Naive thymus-derived CD4-positive, alpha-beta T cell (primary cell): ENCODE measurements at places on chromosomes 2 and 18. TPM values are rescaled to one million over a fixed set of nuclear protein-coding genes. Genes with fewer than 3 reads are reported as not detected.

DNA sequence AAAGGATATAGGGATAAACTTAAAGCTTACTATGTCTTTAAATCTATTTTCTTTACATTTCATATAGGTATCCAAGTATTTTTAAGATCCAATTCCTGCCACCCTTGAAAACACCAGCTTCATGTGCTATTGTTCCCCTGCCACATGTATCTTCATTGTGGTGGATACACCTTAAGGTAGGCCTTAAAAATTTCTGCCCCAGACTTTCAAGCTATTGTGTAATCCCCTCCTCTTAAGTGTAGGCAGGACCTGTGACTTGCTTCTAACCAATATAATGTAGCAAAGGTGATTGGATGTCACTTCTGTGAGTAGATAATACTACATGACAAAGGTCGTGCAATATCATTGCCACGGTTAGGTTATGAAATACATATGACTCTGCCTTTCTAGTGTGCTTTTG lies 119.5 kb downstream of the RAD51AP2 start:
- H3K4me1 ChIP-seq, result no peaks in the 10 kb centered on the region
- H3K27ac ChIP-seq, result no peak overlapping the region
- no peak overlapping the region for H3K4me3 ChIP-seq

DNA sequence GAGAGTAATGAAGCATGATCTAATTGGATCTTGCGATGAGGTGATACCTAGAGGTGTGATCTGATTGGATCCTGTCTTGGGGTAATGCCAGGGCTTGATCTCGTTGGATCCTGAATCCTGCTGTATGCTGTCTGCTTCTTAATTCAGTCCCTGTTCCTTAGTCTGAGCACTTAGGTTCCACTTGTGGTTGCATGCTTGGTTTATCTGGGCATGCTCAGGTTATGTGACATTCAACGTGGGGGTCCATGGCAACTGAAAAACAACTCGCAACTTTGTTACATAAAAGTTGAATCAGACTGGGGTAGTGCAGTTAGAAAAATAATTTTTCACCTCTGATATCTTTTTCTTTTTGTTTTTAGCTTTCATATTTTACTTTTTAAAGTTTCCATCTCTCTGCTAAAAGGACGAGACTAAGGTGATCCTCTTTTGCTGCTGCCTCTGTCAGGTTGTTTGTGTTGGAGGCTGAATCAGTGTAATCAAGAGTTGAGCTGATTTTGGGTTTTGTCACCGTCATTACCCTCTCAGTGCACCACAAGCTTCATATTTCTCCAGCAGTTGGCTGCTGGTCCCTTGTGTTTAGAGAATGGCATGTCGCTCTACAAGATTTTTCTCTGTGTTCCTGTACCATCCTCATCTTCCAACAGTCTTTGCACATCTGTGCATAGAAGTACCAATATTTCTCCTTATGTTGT lies 67.9 kb downstream of the NCOA1 start:
- H3K27ac ChIP-seq, result no peak overlapping the region
- H3K27me3 ChIP-seq, result no peaks in the 10 kb centered on the region
- H3K4me1 ChIP-seq, result no peaks in the 10 kb centered on the region
- no peak overlapping the region for H3K4me3 ChIP-seq

DNA sequence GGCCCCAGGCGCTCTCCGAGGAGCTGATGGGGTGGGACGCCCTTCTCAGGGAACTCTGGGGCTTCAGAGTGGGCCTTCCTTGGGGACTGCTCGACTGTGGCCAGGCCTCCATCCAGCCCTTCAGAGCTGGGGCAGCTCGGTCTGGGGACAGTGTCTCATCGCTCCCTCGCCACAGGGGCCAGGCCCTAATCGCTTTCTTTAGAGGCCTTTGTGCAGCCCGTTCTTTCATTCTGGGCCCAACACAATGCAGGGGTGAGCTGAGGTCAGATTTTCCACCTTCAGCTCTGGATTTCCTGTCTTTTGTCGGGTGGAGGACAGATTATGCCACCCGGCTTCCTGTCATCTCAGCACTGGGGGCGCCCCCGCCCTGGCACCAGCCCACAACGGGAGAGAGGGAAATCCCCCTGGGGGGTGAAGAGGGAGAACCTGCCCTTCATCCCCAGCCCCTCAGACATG lies 25.2 kb downstream of the MYCN start:
- H3K4me3 ChIP-seq, result peak overlapping the region; percentile 29
- H3K27me3 ChIP-seq, result no peaks in the 10 kb centered on the region
- H3K4me1 ChIP-seq, result peaks cover 10% of the 10 kb centered on the region
- peak overlapping the region; percentile 45 for H3K27ac ChIP-seq

GRCh38 chr18:49739275-49739674 lies 74.1 kb downstream of the ACAA2 start:
- no peaks in the 10 kb centered on the region for H3K4me1 ChIP-seq
- no peak overlapping the region for H3K27ac ChIP-seq
- no peaks in the 10 kb centered on the region for H3K36me3 ChIP-seq

GATA6 gene
- not detected for total RNA-seq

- H3K27ac ChIP-seq, result no peak overlapping the region
- H3K4me1 ChIP-seq, result no peaks in the 10 kb centered on the region
- no peak for DNase-seq
- H3K36me3 ChIP-seq, result no peaks in the 10 kb centered on the region
- H3K4me3 ChIP-seq, result no peak overlapping the region
Observed at GRCh38 chr2:46167406-46167805, 129.8 kb upstream of the EPAS1 start.

GRCh38 chr2:67567886-67568285 lies 170.8 kb downstream of the ETAA1 start:
- H3K27me3 ChIP-seq, result no peaks in the 10 kb centered on the region
- no peaks in the 10 kb centered on the region for H3K4me1 ChIP-seq
- H3K27ac ChIP-seq, result no peak overlapping the region
- no peak for DNase-seq
- no peak overlapping the region for H3K4me3 ChIP-seq

SCYGR2 gene
- not detected for total RNA-seq

- H3K36me3 ChIP-seq, result no peaks in the 10 kb centered on the region
- H3K4me3 ChIP-seq, result no peak overlapping the region
- H3K4me1 ChIP-seq, result no peaks in the 10 kb centered on the region
- no peak overlapping the region for H3K27ac ChIP-seq
Observed at GRCh38 chr2:160224060-160224459, 24.0 kb upstream of the ITGB6 start.

UGT1A6 gene
- not detected for total RNA-seq

KCNG2 gene
- not detected in 2 replicates for total RNA-seq

GRCh38 chr2:176598351-176598750 lies 329.1 kb downstream of the MTX2 start:
- H3K27ac ChIP-seq, result no peak overlapping the region
- H3K36me3 ChIP-seq, result no peaks in the 10 kb centered on the region
- H3K4me3 ChIP-seq, result no peak overlapping the region
- no peak for DNase-seq

DNA sequence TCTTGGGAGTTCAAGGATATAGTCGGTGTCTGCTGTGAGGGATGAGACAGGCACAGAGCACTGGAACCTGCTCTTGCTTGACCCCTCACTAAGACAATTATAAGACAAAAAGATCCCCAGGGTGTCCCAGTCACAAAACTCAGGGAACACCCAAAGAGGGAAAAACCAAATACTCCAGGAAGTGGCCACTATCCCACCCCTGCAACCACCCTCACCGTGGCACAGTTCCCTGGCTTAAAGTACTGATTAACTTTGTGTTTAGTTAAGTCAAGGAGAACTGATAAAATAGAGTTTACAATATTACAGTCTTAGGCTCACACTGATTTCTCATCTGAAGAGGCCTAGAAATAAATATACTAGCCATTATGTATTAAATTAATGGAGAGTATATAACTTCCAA lies 13.5 kb downstream of the IL36B start:
- no peak overlapping the region for H3K27ac ChIP-seq
- no peak for DNase-seq
- H3K4me3 ChIP-seq, result no peak overlapping the region
- H3K27me3 ChIP-seq, result no peaks in the 10 kb centered on the region

DNA sequence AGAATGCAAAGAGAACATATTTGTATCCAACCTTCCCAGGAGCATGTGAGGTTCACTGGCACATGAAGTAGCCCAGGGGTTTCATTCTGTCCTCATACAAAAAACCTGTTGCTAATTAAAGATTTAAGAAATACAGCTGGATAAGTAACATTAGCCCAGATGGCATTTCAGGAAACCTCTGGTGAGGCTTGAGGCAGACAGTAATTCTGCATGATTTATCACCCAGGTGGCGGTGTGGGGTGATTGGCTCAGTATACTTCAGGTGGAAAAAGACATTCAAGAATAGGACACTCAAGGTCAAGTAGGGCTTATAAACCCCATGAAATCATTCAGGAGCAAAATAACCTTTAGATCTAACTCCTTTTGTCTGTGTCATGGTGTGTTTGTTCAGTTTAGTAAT lies 237.4 kb downstream of the RNF144A start:
- no peak for DNase-seq
- H3K4me1 ChIP-seq, result no peaks in the 10 kb centered on the region
- H3K27ac ChIP-seq, result no peak overlapping the region
- H3K4me3 ChIP-seq, result no peak overlapping the region
- no peaks in the 10 kb centered on the region for H3K36me3 ChIP-seq

- no peaks in the 10 kb centered on the region for H3K4me1 ChIP-seq
- no peaks in the 10 kb centered on the region for H3K27me3 ChIP-seq
- no peaks in the 10 kb centered on the region for H3K36me3 ChIP-seq
- H3K27ac ChIP-seq, result no peak overlapping the region
Observed at GRCh38 chr18:23838801-23839366, 149.6 kb downstream of the LAMA3 start.

DNA sequence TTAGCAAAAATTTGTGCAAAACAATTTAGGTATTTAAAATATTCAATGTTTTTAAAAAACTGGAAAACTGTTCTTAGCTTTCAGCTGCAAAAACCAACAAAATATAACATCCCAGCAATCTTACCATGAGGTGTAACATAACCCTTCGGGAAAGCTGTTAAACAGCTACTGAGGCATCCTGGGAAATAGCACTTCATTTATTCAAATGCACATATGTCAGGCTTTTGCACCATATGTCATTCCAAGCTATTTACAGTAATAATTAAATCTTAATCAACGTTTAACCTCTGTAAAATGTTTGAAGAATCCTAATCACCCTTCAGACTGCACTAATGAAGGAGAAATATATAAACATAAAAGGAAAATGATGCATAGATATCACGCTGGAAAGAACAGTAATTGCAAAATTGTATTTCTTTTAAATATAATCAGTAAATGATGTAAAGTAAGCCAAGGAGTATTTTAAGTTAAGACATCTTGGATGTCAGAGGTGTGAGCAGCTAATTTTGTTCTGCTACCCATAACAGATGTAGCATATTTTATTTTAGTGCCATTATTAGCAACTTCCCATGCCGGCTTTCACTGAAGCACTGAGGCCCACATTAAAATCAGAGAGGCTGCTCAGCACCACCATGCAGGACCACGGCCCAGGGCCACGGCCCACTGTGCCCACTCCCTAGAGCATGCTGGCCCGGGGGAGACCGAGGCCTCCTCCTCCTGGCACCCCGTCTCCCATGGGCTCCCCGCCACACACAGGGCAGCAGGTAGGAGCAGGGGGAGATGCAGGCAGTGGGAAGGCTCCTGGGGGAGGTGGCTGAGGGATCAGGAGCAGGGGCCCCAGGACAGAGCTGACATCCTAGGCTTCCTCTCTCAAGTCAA lies 30.9 kb downstream of the EMX1 start:
- H3K4me1 ChIP-seq, result no peaks in the 10 kb centered on the region
- H3K36me3 ChIP-seq, result no peaks in the 10 kb centered on the region
- H3K27ac ChIP-seq, result no peak overlapping the region
- H3K4me3 ChIP-seq, result no peak overlapping the region

DNA sequence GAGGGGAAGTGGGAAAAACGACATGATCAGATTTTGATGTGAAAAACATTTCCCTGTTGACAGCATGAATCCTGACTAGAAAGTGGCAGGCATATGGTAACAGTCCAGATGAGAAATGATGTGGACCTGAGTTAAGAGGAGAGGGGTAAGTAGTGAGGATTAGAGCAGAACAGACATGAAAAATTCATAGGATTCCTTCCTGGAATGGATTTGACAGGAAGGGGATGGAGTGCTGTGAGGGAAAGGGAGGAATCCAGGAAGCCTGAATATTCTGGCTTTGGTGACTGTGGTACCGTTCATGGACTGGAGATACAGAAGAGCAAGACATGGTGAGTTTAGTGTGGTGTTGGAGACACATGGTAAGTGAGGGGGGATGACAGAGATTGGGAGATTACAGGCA lies 115.4 kb downstream of the TMEM131 start:
- no peak overlapping the region for H3K4me3 ChIP-seq
- H3K27ac ChIP-seq, result no peak overlapping the region
- H3K4me1 ChIP-seq, result no peaks in the 10 kb centered on the region

- DNase-seq, result no peak
- peaks cover 33% of the 10 kb centered on the region for H3K4me1 ChIP-seq
- peak overlapping the region; percentile 87 for H3K4me3 ChIP-seq
- no peaks in the 10 kb centered on the region for H3K27me3 ChIP-seq
- H3K27ac ChIP-seq, result peak overlapping the region; percentile 90
Observed at GRCh38 chr18:49813069-49813318, 339 bp downstream of the ACAA2 start.

GRCh38 chr2:180947208-180947689 lies 33.2 kb upstream of the UBE2E3 start:
- no peak overlapping the region for H3K4me3 ChIP-seq
- no peak overlapping the region for H3K27ac ChIP-seq
- H3K4me1 ChIP-seq, result no peaks in the 10 kb centered on the region
- H3K27me3 ChIP-seq, result no peaks in the 10 kb centered on the region
- no peaks in the 10 kb centered on the region for H3K36me3 ChIP-seq

DNA sequence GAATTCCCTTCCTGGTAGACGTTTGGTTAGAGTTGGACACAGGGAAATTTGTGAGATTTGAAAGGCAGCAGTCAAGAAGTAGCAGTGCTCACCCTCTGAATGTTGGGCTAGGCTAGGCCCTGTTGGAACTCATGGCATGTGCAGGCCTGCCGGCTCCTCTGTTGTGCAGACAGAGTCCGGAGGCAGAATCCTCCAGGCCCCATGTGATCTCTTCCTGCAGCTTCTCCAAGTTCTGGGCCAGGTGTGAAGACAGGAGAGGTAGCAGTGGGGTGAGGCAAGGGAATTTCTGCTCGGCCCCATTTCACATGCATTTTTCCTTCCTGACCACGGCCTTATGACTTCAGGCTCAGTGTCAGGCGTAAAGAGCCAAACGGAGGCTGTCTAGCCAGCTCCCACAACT lies 36.9 kb upstream of the RAB31 start:
- no peaks in the 10 kb centered on the region for H3K4me1 ChIP-seq
- no peaks in the 10 kb centered on the region for H3K27me3 ChIP-seq
- no peak overlapping the region for H3K27ac ChIP-seq
- H3K36me3 ChIP-seq, result no peaks in the 10 kb centered on the region
- H3K4me3 ChIP-seq, result no peak overlapping the region

DNA sequence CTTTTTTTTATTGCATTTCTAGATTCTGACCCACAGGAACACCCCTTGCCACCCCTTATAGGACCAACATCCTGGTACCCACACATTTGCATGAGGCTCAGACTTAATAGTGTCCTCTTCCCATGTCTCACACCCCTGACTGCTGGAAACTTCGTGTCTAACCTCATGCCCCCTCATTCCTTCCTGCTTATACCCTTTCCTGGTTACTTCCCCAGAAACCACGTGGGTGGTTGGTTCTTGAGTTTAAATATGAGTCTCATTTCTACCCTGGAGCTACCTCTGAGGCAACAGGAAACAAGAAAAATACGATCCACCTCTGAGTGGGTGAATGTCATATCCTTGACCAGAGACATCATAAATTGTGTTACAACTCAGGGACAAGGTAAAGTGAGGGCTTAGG lies 1.6 kb downstream of the TNP1 start:
- DNase-seq, result no peak
- no peak overlapping the region for H3K4me3 ChIP-seq
- H3K36me3 ChIP-seq, result no peaks in the 10 kb centered on the region
- H3K27ac ChIP-seq, result no peak overlapping the region

CFLAR gene
- total RNA-seq, result 168 TPM
